ENCODE measurements at places on chromosomes 3 and 15. TPM values are rescaled to one million over a fixed set of nuclear protein-coding genes. Genes with fewer than 3 reads are reported as not detected.

CLSTN2 gene
- total RNA-seq, result 0.32 TPM

TUSC7 gene
- not detected for total RNA-seq

CCDC13 gene
- 0.79 TPM for total RNA-seq

FOXL2NB gene
- total RNA-seq, result 5.1 TPM

TGM4 gene
- not detected for total RNA-seq

CNTN4 gene
- total RNA-seq, result not detected

GOLGA6L2 gene
- total RNA-seq, result not detected

ITGB5 gene
- 292 TPM for total RNA-seq

DPPA2 gene
- 15.0 TPM for total RNA-seq

CPNE9 gene
- 6.0 TPM for total RNA-seq

CCR2 gene
- total RNA-seq, result not detected

PIGZ gene
- 0.55 TPM for total RNA-seq

THAP10 gene
- total RNA-seq, result 3.4 TPM

BCL2A1 gene
- total RNA-seq, result 0.25 TPM

ANKUB1 gene
- total RNA-seq, result not detected

TMIE gene
- 0.57 TPM for total RNA-seq

CELSR3 gene
- 27.9 TPM for total RNA-seq

ACTRT3 gene
- total RNA-seq, result 2.7 TPM

LYZL4 gene
- total RNA-seq, result not detected

NAALADL2 gene
- 1.2 TPM for total RNA-seq

ARNT2 gene
- total RNA-seq, result 5.0 TPM

NOX5 gene
- not detected for total RNA-seq

PTH1R gene
- 5.6 TPM for total RNA-seq

NEIL1 gene
- total RNA-seq, result 24.9 TPM

DBR1 gene
- total RNA-seq, result 18.8 TPM

NKIRAS1 gene
- 6.8 TPM for total RNA-seq

CRYGS gene
- 2.9 TPM for total RNA-seq

RHOV gene
- 5.0 TPM for total RNA-seq

ATP8B4 gene
- total RNA-seq, result 0.37 TPM

DCBLD2 gene
- total RNA-seq, result 47.9 TPM

ARHGAP11A gene
- 93.0 TPM for total RNA-seq

ACSBG1 gene
- 5.8 TPM for total RNA-seq

SLC22A13 gene
- 0.42 TPM for total RNA-seq

ACAN gene
- 1.4 TPM for total RNA-seq

MBD4 gene
- total RNA-seq, result 33.0 TPM

SERP1 gene
- total RNA-seq, result 86.9 TPM

TAGLN3 gene
- 2.8 TPM for total RNA-seq

PRR20G gene
- not detected for total RNA-seq

HCN4 gene
- total RNA-seq, result 8.6 TPM

RBP2 gene
- total RNA-seq, result not detected

CPLX3 gene
- 0.09 TPM for total RNA-seq

HIGD2B gene
- total RNA-seq, result not detected

ATXN7 gene
- total RNA-seq, result 11.7 TPM

GOLGA6L7 gene
- total RNA-seq, result not detected

All from WTC11 (cell line).